ENCODE measurements at places on chromosomes 16 and 17.

- DNase-seq = peak; percentile 56
Observed at GRCh38 chr16:11977376-11978041, 975 bp downstream of the SNX29 start.

DNA sequence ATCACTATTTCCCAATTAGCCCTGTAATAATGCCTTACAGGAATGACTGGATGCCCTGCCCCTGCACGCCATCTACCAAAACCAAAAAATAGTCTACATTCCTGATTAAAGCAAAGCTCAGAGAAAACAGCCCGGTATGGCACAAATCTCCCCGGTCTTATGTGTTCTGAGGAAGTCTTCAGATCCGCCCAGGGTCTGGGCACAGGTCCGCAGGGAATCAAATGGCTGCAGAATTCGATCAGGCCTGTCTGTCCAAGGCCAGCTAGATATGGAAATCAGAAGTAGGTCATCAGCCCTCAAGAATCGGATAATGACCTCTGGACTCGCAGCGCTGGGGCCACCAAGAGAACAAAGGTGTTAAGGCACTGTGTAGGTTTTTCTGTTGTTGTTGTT, 171.0 kb downstream of the ZFHX3 start:
- DNase-seq = no peak

GRCh38 chr17:70869402-70870085, 700.2 kb downstream of the KCNJ2 start:
- DNase-seq = no peak

GRCh38 chr16:73196670-73197069, 148.7 kb upstream of the ZFHX3 start:
- no peak for DNase-seq

DNA sequence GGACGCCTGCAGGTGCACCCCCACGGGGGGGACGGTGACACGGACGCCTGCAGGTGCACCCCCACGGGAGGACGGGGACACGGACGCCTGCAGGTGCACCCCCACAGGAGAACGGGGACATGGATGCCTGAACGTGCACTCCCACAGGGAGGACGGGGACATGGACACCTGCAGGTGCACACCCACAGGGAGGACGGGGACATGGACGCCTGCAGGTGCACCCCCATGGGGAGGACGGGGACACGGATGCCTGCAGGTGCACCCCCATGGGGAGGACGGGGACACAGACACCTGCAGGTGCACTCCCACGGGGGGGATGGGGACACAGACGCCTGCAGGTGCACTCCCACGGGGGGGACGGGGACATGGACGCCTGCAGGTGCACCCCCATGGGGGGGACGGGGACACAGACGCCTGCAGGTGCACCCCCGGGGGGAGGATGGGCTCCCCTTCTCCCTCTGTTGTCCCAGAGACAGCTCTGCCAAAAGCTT, 114.5 kb upstream of the METRNL start:
- no peak for DNase-seq

- no peak for DNase-seq
Observed at GRCh38 chr17:40097087-40097486, 3.3 kb downstream of the NR1D1 start.

DNA sequence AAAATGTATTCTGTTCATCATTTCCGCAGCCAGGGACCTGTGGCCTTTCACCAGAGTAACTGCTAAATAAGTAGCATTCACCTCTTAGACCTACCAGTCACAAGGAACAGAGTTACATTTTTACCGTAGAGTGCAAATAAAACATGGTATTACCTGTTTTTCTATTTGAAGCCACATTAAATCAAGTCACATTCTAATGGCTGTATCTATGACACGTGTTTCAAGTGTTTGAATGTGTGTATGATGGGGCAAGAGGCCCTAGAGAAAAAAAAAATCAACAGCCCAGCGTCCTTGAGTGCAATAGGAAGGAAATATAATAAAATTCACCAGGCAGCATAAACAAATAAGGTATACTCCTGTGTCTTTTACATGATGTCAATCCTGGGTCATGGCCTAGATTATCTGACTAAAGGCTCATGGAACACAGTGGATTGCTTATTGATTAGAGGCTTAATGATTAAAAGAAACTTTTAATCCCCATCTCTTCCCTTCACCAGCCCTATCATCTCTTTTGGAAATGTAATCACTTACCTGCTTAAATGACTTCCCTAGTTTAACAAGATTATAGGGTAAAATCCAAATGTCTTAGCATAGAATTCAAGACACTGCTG, 168.7 kb upstream of the CDH5 start:
- DNase-seq = no peak

- peak; percentile 33 for DNase-seq
Observed at GRCh38 chr16:30567991-30568638, 3.4 kb downstream of the ZNF688 start.

GRCh38 chr17:7346761-7347614, 5.0 kb upstream of the KCTD11 start:
- no peak for DNase-seq

- DNase-seq = no peak
Observed at GRCh38 chr16:31483081-31483480, at the start of gene SLC5A2. SLC5A2 (plus strand) TSS chr16:31483123; CDS start chr16:31483137, 14 bp downstream.

- no peak for DNase-seq
Observed at GRCh38 chr17:50144845-50145531, 5.5 kb downstream of the PPP1R9B start.

GRCh38 chr16:88792078-88792550, 7.1 kb upstream of the PIEZO1 start:
- no peak for DNase-seq

- DNase-seq = no peak
Observed at GRCh38 chr16:27195941-27196595, 7.3 kb upstream of the KDM8 start.

DNA sequence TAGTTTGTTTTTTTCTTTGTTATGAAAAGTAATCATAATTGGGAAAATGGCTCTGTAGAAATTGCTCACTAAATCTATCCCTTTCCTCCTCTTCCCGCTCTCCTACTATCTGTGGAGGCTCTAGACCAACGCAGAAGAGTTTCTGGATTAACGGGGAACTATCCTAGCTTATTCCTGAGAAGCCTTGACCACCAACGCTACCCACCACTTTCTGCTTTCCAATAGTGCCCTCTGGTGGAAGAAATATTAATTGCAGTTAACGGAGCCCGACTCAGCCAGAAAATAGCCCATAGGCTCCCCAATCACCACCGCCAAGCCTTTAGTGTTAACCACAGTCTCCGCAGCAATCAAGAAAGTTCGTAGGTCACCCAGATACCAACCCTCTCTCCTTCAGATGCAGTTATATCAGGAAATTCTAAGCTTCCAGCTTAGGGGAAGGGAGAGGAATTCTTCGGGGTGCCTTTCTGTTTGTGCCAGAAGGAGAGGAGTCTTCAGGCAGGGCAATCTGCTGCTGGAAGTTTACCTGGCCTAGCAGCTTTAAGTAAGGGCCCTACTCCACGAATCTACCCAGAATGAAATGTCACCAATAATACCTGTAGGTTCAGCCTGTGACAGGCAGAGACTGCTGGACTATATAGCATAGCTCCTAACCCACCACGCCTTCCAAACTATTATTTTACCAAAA, 23.0 kb upstream of the NSRP1 start:
- DNase-seq = no peak

- no peak for DNase-seq
Observed at GRCh38 chr16:89156740-89157645, 14.6 kb upstream of the CDH15 start.

DNA sequence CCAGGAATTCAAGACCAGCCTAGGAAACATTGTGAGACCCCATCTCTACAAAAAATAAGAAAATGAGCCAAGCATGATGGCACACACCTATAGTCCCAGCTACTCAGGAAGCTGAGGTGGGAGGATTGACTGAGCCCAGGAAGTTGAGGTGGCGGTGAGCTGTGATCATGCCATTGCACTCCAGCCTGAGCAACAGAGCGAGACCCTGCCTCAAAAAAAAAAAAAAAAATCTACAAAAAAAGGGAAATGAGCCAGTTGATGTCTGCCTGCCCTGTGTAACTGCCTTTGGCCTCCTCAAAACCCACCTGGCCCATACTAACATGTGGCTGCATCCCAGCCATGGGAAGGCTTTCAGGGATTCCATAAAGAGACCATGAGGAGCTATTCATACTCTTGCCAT, 4.5 kb downstream of the RANBP10 start:
- no peak for DNase-seq

DNA sequence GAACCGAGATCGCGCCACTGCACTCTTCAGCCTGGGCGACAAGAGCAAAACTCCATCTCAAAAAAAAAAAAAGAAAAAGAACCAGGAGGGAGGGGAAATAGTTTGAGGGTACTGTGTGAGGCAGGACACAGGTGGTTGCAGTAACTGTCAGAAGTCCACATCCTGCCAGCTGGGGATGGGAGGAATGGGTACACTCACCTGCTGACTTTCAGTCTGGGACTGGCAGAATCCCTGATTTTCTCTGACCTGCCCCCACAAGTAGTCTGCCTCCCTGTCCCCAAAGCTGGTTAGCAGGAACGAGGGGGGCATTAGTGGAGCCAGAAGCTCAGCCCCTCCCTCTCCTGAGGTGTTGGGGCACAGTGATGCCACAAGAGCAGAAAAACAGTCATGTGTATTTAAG, 7.1 kb upstream of the ARL5C start:
- no peak for DNase-seq

- no peak for DNase-seq
Observed at GRCh38 chr17:82365606-82366295, 5.8 kb upstream of the UTS2R start.

- DNase-seq = no peak
Observed at GRCh38 chr16:56858374-56858773, 6.6 kb upstream of the SLC12A3 start.

DNA sequence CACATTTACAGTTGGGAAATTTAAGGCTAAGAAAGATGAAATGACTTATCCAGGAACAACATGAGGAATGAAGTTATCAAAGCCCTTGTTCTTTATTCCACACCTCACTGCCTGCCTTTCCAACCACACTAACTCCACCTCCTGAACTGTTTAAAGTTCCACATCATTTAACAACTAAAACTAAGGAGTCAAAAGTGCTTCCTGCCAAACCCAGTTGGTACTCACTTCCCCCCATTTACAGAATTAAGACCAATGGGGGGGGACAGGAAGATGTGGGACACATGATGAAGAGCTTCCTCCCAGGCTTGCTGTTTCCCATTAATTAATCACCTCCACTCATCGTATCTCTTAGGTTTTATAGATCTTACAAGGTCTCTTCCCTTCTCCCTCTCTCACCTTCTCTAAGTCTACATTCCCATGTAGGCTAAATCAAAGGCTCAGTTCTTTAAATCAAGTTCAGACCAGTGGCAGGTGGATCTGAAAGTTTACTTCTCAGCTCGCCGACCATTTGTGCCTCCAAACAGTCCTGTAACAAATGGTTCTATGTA, 19.2 kb upstream of the TMEM101 start:
- no peak for DNase-seq

GRCh38 chr16:15843635-15844279, 13.1 kb downstream of the MYH11 start:
- DNase-seq = no peak

DNA sequence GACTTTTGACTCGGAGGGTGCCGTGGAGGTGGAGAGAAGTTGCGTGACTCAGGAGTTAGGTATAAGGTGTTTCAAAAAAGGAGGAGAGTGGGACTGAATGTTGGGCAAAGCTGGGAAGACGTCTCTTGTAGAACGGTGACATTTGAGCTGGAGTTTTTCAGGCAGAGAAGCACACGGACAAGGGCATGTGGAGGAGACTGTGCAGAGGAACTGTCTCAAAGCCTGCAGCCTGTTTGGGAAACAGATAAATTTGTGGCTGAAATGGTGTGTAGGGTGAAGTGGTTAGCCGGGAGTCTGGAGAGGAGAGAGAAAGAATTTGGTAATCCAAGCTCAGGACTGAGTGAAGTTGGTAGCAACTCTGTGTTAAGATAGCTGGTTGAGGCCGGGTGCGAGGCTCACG, 9.8 kb downstream of the USP10 start:
- no peak for DNase-seq

GRCh38 chr17:21678393-21679081, 13.8 kb upstream of the KCNJ18 start:
- no peak for DNase-seq

- no peak for DNase-seq
Observed at GRCh38 chr16:2985462-2985861, 5.2 kb upstream of the PKMYT1 start.

DNA sequence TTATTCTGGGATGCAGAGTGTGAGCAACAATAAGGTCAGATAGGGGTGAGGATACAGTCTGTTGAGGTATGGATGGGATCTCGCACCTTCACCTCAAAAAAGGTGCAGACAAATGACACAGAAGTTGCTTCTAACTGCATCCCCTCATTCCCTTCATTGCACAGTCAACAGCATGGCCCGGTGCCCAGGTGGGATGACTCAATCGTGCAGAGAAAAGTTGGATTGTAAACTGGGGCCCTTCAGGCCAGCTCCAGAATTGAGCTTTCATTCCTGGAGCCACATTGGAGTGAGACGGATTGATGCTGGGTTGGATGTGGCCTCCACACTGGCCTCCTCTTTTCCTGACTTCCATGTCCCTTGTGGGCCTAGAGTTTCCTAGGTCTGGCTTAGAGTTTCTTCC, 977.4 kb downstream of the KCNJ18 start:
- DNase-seq = no peak

- no peak for DNase-seq
Observed at GRCh38 chr16:50667497-50668367, 13.4 kb downstream of the SNX20 start.

Data from AG04450 (cell line).